ENCODE measurements at places on chromosomes 2 and 18.

DNA sequence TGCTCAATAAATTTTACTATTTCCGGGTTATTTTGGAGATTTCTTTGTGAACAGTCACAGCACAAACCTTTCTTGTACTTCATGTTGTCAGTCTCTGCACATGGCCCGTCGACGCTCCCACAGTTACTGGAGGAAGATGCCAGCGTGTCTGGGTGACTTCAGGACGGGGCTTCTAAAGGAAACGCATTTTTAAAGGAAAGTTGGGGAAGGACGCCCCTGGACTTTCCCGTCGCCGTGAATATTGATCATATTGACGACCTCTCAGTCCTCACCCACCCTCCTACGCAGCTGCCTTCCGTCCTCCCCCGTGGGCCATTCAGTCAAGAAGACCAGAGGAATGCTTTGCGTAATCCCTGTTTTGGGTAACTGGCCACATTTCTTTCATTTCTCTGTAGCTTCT is 71.1 kb upstream of the SNTG2 start:
- DNase-seq: no peak

DNA sequence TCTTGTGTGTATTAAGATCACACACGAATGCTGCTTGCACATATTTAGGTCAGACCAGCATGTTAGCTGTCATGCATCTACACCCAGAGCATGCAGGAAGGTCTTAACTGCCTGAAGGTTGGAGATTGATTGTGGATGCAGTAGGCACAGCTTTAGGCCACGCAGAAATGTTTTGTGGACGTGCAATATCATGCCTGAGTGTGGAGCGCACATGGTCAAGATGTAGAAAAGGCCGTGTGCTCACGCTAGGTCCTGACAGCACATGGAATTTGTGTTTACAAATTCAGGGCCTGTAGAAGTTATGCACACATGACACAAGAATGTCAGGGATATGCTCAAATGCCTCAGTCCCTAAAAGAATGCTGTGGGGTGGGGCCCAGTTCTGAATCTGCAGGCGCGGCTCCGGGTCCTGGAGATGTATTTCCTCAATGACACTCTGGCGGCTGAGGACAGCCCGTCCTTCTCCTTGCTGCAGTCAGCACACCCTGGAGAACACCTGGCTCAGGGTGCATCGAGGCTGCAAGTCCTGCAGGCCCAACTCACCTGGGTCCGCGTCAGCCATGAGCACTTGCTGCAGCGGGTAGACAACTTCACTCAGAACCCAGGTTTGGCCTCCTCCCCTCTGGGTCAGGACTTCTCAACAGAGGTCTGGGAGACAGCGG is 27.9 kb downstream of the MARCO start:
- no peak for DNase-seq

DNA sequence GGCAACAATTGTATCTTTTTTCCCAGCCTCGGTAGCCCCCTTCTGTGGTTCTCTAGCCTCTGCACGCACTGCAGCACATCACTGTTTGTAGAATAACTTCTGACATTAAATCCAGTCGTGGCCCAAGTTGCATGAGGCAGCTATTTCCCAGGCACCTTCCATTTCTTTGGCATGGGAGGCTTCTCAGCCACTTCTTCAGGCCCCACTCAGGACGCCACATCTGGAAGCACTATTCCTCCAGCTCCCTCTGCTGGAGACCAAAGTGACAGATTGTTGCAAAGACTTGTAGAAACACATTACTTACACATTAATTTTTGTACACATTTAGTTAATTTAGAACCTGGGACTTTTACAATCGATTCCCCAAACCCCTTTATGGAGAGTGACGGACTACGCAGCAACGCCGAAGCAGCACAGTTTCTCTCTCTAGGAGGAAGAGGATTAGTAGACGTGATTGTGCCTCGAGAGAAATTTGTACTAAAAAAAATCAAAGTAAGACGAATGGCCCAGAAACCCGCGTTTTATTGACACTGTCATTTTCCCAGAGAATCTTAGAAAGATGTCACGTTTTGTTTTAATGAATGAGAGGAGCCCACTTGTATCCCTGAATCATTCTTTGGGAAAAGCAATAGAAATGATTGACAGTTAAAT is 57.8 kb upstream of the RGPD5 start:
- DNase-seq: no peak

DNA sequence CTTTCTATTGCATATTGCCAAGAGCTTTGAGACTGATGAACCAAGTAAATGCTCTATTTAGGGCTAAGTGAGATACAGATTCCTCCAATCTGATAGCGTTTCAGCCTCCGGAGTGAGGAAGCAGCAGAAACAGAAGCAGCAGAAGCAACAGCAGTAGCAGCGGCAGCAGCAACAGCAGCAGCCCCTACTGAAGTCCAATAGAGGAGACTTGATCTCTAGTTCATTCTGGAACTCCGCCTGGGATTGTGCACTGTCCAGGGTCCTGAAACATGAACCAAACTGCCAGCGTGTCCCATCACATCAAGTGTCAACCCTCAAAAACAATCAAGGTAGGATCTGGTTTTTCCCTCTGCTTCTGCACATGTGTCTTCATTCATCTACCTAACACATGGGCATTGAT is at the start of gene DPP10:
TSS of gene DPP10 (plus strand) at position 132 of the 400 bp plus-strand sequence.
- no peak for DNase-seq

Data from cortex of kidney (tissue), 1 donor.